Ecto neural progenitor cell (in vitro differentiated cells): ENCODE measurements at places on chromosomes 13 and 19.
A peak's percentile ranks its signal among the peaks of the same experiment; 100 is the strongest.

DNA sequence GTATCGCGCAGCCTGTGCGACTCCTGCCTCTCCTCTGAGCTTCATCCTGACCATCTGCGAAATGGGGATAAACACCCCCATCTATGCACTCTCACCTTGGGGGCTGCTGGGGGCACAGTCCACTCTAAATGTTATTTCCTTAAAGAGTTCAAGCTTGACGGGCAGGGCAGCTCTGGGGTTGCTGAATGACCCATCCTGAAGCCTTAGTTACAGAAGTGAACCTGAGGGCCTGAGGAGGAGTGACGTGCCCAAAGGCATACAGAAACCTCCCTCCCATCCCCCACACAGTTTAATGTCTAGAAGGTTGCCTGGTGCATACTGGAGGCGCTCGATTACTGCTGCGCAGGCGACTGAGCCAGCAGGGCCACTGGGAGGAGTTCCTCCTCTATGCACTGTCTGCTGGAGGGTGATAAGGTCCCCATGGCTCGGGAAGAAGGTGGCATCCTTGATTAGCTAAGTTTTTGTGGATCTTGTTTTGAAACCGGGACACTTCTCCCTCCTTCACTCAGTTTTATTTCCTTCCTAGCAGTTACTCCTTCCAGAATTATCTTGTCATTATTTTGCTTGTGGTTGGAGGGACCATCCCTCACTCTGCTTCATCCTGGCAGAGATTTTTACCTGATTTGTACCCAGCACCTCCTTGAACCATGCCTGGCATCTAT is 572 bp upstream of the FKBP8 start:
- peak; percentile 62 for DNase-seq

DNA sequence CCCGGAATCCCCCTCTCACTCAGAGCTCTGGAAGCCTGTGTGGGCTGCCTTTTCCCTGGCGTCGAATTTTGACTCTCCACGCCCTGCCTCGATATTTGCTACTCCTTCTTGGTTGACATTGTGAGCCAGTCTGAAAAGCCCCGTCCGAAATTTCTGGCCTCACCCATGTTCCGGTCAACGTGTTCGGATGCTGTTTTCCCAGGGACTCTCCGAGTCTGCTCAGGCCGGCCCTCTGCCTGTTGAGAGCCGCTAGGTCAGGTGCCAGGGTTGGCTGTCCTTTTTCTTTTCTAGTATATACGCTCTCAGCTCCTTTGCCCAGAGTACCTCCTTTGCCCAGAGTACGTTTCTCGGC is 6.8 kb upstream of the DGKH start:
- peak; percentile 63 for DNase-seq

DNA sequence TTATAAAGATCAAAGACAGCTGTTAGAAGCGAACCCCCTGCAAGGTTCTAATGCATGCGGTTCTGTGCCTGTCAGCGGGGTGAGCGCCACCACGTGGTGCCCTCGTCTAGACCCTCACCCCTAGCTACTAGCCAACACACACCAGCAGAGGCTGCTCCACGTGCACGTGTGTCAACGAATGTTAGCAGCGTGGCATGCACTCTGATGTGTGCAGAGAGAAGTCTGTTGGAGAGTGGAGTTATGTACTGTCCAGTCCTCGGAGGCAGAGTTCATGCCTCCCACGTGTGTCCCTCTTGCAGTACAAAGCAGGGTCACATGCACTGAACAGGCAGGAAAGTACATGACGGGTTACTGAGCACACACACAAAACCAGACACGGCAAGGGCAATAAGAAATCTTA is 75.0 kb upstream of the SLC15A1 start:
- no peak for DNase-seq

DNA sequence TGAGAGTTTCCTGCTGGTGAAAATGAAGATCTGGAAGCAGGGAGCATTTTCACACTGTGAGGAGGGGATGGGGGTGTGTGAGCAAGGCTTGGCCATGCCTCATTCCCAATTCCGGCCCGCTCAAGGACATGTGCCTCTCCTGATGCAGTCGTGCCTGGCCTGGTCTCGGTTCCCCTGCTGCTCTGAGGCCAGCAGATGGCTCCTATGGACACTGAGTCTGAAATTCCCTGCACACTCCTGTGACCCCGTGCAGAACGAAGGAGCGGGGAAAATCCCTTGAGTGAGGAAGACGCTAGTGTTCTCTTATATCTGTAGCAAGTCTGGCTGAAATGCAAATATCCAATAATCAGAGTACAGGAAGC is 363 bp upstream of the ZNF763 start:
- no peak for DNase-seq

DNA sequence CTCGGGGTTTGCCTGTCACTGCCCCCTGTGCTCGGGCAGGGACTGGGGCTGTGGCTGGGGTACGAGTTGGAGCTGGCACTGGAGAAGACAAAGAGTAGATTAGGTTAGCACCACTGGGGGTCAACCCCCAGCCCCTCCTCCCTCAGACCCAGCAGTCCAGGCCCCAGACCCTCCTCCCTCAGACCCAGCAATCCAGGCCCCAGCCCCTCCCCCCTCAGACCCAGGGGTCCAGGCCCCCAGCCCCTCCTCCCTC is 19.1 kb downstream of the ZNF575 start:
- no peak for DNase-seq

- DNase-seq, result no peak
Measured at GRCh38 chr19:45780448-45781213, 1.7 kb downstream of the DMPK start.

DNA sequence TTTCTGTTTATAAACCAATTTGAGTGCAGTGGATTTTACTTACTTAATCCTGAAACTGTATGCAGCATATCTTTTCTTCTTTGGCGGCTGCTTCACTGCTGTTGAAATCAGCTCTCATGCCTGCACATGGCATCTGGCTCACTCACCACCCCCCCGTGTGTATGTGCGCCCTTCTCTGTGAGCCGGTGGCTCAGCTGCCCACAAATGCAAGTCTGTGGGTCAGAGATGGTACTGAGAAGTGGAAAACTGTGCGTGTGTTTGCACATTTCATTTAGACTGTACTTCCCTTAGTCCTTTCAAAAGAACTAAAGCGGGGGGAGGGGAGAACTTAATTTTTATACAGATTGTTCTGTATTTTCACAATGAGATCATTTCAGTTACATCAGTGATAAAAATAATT is 307.6 kb downstream of the SHISA2 start:
- DNase-seq, result no peak

DNA sequence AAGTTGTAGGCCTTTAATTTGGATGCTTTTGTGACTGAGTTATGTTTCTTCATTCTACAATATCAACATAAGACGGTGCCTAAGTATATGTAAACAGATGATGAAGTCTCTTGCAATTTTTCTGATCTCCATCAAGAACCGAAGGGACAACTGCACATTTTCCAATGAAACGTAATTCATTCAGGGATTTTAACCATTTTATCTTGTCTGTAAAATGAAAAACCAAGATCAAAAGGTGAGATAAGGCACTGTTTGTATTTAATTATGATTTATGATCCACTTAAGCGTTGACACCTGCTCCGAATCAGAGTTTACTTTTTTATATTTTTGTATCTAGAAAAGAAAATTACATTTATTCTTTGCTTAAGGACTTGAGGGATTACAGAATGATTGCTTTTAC is 556.8 kb upstream of the ARGLU1 start:
- DNase-seq, result no peak

- no peak for DNase-seq
Measured at GRCh38 chr13:44380404-44381165, 7.0 kb downstream of the SERP2 start.
